ENCODE measurements at places on chromosomes 11 and 22.

DNA sequence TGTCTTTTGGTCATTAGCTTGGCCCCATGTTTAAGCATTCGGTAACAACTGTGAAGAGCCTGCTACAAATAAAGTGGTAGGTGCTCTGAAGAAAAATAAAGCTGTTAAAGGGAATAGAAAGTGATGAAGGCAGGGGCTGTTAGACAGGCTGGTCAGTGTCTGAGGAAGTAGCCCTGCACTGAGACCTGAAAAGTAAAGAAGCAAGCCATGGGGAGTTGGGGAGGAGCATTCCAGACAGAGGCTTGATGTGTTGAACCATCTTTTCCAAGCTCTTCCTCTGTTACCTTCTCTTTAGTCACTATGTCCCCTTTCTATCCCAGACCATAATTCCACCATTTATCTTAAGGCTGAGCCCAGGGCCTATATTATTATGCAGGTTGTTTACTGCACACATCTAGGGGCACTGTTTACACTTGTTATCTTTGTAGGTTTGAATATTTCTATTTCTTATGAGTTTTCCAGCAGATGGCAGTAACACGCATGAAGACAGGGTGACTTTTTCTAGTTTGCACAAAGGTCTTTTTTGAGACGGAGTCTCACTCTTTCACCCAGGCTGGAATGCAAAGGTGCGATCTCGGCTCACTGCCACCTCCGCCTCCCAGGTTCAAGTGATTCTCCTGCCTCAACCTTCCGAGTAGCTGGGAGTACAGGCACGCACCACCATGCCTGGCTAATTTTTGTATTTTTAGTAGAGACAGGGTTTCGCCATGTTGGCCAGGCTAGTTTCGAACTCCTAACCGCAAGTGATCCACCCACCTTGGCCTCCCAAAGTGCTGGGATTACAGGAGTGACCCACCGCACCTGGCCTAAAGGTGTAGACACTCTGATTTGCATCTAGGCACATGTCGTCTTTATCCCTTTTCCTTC is 23.0 kb downstream of the ZFTA start:
- DNase-seq, result no peak

DNA sequence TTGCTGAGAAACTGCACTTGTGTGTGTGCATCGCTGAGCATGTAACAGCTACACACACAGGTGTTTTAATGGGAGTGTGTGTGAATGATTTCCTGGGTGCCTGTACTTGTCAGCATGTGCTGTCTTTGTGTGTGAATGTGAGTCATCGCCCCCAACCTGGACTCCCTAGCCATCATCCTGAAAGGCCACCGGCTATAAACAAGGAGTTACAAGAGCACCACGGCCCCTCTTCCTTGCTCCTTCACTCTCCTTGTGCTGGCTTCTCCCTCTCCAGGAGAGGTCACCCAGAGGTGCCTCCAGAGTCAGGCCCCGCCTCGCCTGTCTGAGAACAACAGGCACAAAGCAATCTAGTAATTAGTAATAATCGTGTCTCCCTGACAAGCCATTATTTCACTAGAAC is 419.2 kb downstream of the BUD13 start:
- no peak for DNase-seq

DNA sequence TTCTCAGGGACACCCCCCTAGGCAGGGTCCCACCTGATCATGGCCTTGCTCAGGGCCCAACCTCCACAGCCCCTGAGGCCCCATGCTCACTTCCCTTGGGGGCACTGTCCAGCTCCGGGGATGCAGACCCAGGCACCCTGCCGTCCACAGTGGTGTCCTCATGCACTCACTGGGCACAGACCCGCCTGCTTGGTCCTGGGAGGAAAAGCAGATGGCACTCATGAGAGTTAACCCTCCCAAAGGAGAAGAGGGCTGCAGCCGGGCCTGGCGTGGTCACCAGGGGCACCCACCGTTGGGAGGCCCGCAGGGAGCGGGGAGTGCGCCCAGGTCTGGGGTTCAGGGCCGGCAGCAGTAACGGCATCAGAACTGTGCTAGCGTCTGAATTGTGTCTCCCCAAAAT is 1270.9 kb downstream of the BRD1 start:
- DNase-seq, result no peak

GRCh38 chr11:70910835-70911234 is 341.5 kb downstream of the SHANK2 start:
- no peak for DNase-seq

GRCh38 chr11:86365546-86365945 is 9.1 kb upstream of the CCDC81 start:
- DNase-seq, result no peak

DNA sequence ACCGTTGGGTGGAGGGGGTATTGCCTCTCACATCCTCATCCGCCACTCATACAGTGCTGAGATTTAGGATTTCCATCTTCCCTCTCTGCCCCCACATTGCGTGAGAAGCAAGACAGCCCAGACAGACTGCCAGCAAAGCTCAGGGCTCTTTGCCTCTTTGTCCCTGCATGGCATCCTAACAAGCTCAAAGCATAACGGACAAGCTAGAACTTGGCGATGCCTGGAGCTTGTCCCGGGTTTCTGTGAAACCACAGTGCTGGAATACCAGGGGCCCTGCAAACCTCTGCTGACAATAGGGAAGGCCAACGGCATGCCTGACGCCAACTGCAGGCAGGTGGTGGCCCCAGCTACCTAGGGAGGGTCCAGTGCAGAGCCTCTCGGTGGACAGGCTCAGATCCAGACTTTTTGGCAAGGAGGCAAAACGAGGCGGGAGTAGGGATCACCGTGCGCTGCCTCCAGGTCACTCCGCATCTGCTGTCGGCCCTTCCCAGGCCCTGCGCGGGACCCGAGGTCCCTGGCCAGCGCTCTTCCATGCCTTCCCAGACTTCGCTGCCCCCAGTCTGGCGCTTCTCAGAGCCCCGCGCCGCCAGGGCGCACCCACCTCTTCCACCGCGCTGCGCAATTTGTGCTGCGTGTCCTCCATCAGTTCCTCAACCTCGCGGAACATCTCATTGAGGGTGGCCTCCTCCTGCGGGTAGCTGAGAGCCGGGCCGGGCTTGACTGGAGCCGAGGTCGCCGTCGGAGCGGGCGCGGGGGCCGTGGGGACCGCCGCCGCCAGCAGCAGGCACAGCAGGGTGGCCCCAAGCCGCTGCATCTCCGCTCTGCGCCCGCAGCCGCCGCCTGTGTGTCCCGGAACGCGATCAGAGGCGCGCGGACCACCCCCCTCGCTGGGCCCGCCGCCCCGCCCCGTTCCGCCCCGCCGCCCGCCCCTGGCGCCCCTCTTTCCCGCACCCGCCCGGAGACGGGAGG is at the start of gene DKK3:
TSS of gene DKK3 (minus strand) at position 858 of the 969 bp plus-strand sequence. CDS start at position 814, 44 bp downstream.
- peak; percentile 61 for DNase-seq

DNA sequence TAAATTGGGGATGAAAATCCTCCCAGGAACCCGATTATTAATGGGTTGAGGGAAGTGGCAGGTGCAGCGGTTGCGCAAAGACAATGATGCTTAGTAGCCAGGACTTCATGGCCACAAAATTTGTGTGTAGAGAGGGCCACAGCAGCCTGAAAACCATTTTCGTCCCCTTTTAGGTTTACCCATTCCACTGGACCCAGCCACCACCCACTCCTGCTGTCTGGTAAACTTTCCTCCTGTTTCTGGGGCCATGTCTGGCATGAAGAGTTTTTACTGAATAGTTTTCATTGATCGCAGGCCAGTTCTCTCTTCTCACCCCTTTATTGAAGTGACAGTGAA is 69.5 kb upstream of the SYT13 start:
- DNase-seq, result no peak

DNA sequence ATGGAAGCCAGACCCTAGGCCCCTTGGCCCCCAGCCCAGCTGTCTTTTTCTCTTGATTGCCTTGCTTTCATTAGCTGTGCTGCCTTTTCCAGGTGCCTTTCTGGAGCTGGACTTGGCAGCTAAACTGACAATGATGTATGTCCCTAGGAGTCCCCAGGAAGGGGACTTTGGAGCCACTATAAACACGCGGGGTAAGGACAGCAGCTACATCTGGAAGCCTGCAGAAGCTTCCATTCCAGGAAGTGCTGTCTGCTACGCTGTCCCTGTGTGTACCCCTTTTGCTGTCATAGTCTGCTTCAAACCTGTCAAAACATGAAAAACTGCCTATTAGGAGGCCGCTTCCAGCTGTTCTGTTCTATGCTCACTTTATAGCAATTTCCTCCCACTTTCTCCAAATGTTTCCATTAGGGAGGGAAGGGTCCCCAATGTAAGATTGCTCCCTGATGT is 153.3 kb upstream of the RAG2 start:
- DNase-seq, result no peak

DNA sequence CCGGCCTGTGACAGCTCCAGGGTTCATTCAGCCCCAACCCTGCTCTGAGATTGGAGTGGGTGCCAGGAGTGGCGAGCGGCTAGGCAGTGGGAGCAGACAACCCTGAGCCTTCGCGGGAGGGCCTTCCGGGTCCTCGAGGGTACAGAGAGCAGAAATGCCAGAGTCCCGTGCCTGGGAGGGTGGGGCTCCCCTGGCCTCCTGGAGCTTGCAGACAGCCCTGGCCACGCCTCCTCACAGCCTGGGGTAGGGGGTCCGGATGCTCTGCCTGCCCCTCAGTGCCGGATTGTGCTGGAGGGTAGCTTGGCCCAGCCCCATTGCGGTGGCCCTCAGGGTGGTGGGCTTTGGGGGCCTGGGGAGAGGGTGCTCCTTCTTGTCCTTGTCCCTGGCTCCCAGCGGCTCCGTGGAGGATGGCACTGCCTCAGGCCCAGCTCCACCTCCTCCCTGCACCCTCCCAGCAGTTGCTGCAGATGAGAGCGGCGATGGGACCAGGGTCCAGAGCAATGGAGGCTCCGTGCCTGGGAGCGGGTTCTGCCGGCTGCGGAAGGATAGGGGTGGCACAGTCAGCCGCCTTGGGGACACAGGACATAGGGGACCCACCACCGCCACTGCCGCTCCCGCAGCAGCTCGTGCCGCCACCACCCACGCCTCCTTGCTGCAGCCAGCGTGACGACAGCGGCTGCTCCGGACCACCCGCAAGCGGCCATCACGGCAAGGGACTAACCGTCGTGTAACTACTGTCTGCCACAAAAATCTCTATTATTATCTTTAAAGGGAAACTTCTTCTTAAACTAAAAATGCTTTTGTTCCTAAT is 34.9 kb upstream of the OR10G7 start:
- DNase-seq, result no peak

GRCh38 chr11:76177250-76177686 is 29.0 kb downstream of the WNT11 start:
- DNase-seq, result no peak

GRCh38 chr22:24894998-24895397 is 51.5 kb downstream of the LHFPL7 start:
- peak; percentile 89 for DNase-seq

DNA sequence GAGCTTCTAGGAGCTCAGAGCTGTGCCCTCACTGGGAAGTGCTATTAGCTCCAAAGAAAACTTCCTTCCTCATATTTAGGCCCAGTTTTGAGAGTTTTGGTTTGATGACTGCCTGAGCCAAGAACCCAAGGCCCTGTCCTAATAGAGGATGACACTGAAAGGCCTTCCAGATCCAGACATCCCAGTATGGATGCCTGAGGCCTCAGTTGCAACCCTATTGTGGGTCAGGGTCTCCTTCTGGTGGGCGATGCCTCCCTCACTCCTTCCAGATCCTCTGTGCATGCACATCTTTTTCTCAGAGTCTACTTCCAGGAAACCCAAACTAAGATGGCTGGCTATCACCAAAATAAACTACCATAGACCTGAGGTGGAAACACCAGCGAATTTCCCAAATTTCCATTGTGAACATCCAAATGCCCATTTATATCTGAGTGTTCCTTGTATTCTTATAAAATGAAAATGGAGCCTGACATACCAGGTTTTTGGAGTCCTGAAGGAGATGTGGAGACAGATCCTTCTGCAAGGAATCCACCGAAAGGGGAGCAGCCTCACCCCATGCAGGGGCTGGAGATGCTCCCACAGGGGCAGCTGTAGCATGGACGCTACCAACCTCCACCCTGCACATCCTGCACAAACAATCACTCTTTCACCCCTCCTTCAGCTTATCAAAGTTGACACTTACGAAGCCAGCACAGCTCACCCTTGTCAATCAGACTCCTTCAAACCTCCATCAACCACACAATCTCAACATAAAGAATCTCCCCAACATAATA is 61.1 kb downstream of the GGTLC2 start:
- no peak for DNase-seq

DNA sequence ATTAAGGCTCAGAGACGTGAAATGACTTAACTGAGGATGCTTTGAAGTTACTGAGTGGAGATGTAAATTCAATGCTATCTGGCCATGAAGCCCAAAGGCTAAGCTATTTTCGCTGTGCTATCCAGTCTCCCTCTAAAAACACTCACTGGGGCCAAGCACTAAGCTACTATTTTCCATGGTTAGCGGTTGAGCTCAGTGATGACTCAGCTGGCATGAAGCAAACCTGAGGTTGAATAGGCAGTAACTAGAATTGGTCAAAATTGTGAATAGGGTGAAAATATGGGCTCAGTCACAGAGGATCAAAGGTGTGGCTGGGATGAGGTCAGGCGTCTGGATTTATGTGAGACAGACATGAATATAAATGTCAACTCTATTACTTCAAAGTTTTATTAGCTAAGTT is 564.2 kb upstream of the KIRREL3 start:
- no peak for DNase-seq

DNA sequence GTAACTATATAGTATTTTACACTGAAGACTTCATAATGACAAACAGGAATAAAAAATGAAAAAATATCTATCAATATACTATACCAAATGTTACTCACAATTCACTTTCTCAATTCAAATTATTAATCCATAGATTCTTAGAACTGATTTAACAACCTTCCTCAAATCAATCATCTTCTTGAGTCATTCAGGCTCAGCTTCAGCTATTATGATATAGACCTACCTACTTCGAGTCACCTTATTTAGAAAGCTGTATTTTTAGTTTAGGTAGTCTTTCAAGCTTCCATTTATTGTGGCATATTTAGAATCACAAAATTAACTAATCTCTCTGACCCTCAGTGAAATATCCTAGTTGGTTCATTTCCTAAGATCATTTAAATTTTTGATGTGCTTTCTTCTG is 8.2 kb downstream of the CREBZF start:
- no peak for DNase-seq

DNA sequence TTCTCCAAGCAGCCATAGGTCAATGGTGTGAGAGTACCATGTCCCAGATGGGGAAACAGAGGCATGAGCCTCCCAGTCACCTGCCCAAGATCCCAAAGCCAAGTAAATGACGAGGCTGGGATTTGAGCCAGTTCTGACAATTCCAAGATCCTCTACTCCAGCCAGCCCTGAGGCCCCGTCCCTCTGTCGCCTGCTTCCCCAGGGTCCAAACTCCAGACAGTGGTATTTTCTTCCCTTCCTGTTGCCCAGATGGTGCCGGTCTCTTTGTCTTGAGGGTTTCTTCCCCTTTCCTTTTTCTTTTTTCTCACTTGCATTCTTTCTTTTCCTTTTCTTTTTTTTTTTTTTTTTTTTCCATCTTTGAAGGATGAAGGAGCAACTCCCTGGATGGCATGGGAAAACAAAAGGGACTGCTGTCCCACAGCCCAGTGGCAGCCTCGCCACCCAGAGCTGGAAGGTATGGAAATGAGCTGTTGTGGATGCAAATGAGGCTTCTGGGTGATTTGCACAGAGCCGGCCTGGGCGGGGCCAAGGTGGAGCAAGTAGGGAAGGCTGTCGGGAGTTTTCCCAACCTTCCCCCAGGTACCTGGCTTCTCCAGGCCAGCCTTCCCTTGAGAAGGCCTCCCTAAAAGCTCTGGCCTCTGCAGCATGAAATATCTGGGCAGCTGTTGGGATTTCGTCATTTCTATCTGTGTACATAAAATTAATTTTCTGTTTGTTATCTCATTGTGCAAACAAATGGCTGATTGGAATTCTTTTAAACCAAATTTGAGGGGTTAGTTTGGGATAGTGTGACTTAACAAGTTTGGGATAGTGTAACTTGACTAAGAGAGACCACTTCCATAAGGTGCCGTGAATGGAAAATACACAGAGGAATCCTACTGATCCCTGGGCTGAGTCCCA is 146.8 kb downstream of the MN1 start:
- no peak for DNase-seq

- no peak for DNase-seq
Measured at GRCh38 chr22:44538518-44539315, 40.7 kb upstream of the RTL6 start.

Data from heart left ventricle (tissue), 16 donors.